ENCODE measurements at places on chromosomes 4 and X. TPM values are rescaled to one million over a fixed set of nuclear protein-coding genes. Genes with fewer than 3 reads are reported as not detected.

ARX gene
- not detected for total RNA-seq

MOSPD2 gene
- total RNA-seq: 6.2 TPM

NAP1L5 gene
- total RNA-seq: 3.5 TPM

HSFX3 gene
- total RNA-seq: 0.25 TPM

GRCh38 chr4:4488405-4489404 is 53.1 kb downstream of the STX18 start:
- no peaks in the 10 kb centered on the region for H3K36me3 ChIP-seq
- H3K27me3 ChIP-seq: no peaks in the 10 kb centered on the region
- no peak overlapping the region for H3K4me3 ChIP-seq
- DNase-seq: peak; percentile 36

- H3K36me3 ChIP-seq: peaks cover 2% of the 10 kb centered on the region
- peak overlapping the region; percentile 38 for H3K27ac ChIP-seq
- peak overlapping the region; percentile 26 for H3K4me3 ChIP-seq
- DNase-seq: no peak
These were observed 176.7 kb downstream of the LDB2 start for GRCh38 chr4:16721613-16722291.

DNA sequence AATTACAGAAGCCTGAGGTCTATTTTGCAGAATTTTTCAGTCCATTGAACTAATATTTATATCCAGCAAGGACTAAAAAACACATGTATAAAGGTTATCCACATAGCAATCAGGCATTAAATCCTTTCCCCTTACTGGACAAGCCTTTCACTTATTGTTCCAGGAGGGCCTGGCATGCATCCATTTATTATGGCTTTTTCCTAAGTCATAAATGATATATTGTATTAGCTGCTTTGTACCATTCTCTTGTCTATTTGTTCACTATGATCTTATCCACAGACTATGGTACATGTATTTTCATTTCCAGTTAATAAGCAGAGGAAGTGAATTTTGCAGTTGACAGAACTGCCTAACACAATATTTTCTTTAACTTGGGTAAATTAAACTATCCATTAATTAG is 105.4 kb upstream of the ANK2 start:
- no peaks in the 10 kb centered on the region for H3K36me3 ChIP-seq
- no peak for DNase-seq
- H3K27me3 ChIP-seq: no peaks in the 10 kb centered on the region
- H3K4me1 ChIP-seq: no peaks in the 10 kb centered on the region

DNA sequence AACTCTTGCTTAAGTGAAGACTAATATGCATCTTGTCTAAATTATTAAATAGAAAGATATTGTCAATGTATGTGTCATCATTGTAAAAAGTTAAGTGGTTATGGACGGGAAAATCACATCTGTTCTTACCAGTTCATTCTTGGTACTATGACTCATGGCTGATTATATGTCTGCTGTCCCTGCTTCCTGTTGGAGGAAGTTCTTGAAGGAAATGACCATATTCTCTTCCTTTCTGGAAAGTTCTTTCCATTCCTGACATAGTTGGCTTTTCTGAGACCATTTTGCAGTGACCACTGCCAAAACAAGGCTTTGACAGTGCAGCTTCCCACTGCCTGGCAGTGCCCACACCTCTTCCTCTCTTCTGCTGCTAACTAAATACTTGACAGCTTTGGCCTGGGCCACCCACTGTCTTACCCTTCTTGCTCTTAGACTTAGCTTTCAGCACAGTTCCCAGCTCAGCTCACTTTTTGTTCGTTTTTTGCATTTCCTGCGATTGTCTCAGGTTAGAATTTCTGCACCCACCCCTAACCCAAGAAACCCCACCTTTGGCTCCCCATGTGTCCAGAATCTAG is 13.2 kb upstream of the CLDN24 start:
- no peak overlapping the region for H3K4me3 ChIP-seq
- DNase-seq: no peak
- H3K27ac ChIP-seq: no peak overlapping the region
- peaks cover 5% of the 10 kb centered on the region for H3K4me1 ChIP-seq

DNA sequence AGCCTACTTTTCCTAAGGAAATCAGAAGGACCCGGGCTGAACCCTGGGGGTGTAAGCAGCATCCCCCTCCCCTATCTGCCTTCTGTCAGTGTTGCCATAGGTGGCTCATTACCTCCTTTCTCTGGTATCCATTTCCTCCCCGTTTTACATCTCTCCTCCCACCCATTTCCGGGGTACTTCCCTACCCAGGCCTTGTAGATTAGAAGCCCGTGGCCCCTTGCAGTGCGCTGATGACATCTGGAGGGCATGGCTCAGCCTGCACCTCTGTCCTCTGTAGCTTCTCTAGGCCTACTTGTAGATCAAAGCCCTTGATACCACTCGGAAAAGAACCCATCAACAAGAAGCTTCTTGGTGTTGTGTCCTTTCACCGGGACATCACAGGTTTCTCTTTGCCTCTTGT is 71.8 kb downstream of the NBDY start:
- no peaks in the 10 kb centered on the region for H3K36me3 ChIP-seq
- no peak overlapping the region for H3K27ac ChIP-seq
- DNase-seq: no peak

GRCh38 chrX:31366041-31366440 is 294.2 kb upstream of the FTHL17 start:
- no peak overlapping the region for H3K27ac ChIP-seq
- no peak for DNase-seq
- no peak overlapping the region for H3K4me3 ChIP-seq
- no peaks in the 10 kb centered on the region for H3K36me3 ChIP-seq
- H3K4me1 ChIP-seq: peaks cover 3% of the 10 kb centered on the region

DNA sequence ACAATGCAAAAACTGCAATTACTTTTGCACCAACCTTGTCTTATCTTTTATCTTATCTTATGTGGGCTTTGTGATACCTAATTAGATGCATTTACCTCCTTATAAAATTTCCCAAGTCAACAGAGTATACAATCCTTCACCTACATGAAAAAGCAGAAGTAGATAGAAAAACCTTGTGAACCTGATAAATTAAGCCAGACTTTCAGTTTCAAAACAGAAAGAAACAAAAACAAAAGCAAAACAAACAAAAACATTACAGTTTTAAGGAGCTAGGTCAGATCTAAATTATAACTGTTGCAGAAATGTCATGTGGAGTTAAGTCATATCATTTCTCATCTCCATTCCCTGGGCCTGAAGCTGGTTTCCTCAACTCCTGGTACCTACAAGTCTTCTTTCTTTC is 24.9 kb upstream of the CXXC4 start:
- no peaks in the 10 kb centered on the region for H3K4me1 ChIP-seq
- DNase-seq: no peak
- no peak overlapping the region for H3K4me3 ChIP-seq
- H3K36me3 ChIP-seq: no peaks in the 10 kb centered on the region
- H3K27me3 ChIP-seq: no peaks in the 10 kb centered on the region

DNA sequence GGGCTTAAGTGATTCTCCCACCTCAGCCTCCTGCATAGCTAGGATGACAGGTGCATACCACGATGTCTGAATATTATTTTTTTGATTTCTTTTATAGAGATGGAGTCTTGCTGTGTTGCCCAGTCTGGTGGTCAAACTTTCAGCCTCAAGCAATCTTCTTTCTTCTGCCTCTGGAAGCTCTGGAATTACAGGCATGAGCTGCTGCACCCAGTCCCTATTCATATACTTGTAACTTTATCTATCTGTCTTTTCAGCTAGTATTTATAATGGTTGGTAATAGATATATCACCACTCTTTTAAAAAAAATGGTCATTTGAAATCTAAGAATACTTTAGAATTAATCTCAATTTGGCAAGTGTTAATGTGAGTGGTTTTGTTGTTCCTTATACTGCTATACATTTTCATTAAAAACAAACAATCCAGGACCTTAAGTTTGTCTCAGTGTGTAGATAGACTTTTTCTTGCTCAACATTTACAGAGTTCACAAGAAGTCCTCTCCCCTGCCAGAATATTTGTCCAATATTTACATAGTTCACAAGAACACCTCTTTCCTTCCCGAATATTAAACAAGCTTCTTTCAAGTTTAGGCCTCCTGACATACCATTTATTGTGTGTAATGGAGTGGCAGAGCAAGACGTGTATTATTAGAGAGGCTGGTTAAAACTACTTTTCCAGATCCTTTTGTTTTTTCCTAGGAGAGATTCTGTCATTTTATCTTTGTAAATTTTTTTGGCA is 1197.4 kb upstream of the ADGRL3 start:
- H3K4me1 ChIP-seq: no peaks in the 10 kb centered on the region
- no peaks in the 10 kb centered on the region for H3K27me3 ChIP-seq
- no peak for DNase-seq

- H3K4me3 ChIP-seq: no peak overlapping the region
- DNase-seq: no peak
- H3K4me1 ChIP-seq: no peaks in the 10 kb centered on the region
- no peaks in the 10 kb centered on the region for H3K36me3 ChIP-seq
- no peaks in the 10 kb centered on the region for H3K27me3 ChIP-seq
- H3K27ac ChIP-seq: no peak overlapping the region
These were observed 3.1 kb downstream of the MTMR1 start for GRCh38 chrX:150696331-150696730.

DNA sequence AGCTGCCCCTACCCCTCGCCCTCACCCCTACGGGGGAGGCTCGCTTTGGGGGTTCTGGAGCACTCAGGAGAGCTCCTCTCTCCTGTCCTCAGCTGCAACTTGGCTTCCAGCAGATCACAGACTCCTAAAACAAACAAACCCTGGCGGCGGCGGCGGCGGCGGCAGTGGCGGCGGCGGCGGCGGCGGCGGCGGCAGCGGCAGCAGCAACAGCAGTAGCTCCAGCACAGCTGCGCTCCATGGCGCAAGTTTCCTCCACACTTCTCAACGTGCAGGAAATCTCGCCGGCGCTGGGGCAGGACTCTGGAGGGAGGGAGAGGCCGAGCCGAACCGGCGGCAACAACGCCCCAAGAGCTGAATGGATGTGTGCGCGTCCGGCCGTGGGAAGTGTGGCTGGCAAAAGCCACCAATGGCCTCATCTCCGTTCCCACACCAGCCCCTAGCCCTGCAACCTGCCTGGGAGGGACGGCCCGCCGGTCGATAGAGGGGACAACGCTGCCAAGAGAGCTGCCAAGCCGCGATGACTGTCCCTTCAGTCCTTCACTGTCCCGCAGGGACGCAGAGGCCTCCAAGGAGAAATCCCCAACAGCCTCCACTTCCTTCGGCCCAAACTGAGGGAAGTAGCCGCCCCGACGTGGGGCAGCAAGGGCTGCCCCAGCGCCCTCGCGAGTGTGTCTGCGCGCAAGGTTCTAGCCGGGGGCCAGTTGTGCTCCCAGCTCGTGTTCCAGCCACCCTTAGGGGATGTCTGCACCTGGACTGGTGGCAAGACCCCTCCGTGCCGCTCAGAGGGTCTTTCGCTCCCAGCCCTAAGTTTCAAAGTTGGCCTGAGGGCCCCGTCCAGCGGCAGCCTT is 775 bp downstream of the SHROOM4 start:
- peak; percentile 46 for DNase-seq
- H3K4me3 ChIP-seq: peak overlapping the region; percentile 71
- H3K27me3 ChIP-seq: no peaks in the 10 kb centered on the region
- H3K4me1 ChIP-seq: no peaks in the 10 kb centered on the region
- no peaks in the 10 kb centered on the region for H3K36me3 ChIP-seq

GRCh38 chrX:151239751-151240150 is 63.4 kb downstream of the GPR50 start:
- H3K4me3 ChIP-seq: no peak overlapping the region
- H3K4me1 ChIP-seq: no peaks in the 10 kb centered on the region
- H3K27ac ChIP-seq: no peak overlapping the region
- H3K27me3 ChIP-seq: no peaks in the 10 kb centered on the region
